NCI-H1417 treated with DMSO at 0.1 percent for 48 hours (cell line): ENCODE measurements at places on chromosomes 12 and 14.

GRCh38 chr12:57273516-57273915 lies 22.5 kb upstream of the STAC3 start:
- no peak for DNase-seq

GRCh38 chr14:65128096-65128495 lies 25.8 kb upstream of the MAX start:
- no peak for DNase-seq

DNA sequence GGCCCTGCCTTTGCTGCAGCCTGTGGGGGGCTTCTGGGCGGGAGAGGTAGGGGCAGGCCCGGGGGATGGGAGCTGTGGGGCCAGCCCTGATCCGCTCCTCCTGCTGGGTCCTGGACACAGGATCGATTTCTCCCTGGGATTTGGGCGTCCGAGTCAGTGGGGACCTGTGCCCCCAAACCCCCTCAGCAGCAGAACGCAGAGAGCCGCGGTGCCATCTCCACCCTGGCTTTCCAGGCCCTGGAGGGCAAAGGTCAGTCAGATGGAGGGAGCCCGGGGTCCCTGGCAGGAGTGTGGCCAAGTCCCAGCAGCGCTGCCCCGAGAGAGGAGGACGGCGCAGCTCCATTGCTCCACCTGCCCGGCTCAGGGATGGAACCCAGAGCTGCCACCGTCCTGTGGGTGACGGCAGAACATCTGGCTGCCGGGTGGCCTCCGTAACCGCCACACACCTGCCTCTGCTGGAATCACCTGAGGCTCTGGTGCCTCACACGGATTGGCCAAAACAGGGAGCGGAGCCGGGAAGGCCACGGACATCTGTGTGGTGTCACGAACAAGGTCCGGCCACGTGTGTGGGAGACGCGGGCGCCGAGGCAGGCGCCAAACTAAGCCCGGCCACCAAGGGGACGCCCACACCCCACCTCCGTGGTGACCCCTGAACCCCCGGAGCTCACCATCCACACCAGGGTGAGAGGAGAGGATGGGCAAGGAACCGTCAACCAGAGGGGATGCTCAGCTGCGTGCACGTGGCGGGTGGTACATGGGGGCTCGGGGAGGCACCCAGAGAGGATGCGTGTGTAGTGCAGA lies 80.3 kb upstream of the FBRSL1 start:
- DNase-seq: no peak

GRCh38 chr12:53413485-53414204 lies 10.0 kb upstream of the AMHR2 start:
- no peak for DNase-seq

DNA sequence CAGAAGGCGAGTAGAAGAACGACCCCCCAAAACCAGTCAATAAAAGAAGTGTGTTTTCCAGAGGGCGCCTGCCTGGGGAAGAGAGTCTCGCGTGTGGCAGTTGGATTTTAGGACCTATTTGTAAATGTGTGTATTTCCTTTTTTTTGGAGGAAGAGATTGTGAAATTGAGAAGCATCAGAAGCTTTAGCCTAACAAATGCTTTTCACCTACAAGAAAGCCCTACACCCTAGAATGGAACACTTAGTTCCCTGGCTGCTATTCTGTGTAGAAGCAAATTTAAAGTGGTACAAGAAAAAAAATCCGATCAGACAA lies 1.3 kb downstream of the RCOR1 start:
- no peak for DNase-seq

GRCh38 chr14:95832012-95832411 lies 44.6 kb upstream of the TUNAR start:
- DNase-seq: no peak

DNA sequence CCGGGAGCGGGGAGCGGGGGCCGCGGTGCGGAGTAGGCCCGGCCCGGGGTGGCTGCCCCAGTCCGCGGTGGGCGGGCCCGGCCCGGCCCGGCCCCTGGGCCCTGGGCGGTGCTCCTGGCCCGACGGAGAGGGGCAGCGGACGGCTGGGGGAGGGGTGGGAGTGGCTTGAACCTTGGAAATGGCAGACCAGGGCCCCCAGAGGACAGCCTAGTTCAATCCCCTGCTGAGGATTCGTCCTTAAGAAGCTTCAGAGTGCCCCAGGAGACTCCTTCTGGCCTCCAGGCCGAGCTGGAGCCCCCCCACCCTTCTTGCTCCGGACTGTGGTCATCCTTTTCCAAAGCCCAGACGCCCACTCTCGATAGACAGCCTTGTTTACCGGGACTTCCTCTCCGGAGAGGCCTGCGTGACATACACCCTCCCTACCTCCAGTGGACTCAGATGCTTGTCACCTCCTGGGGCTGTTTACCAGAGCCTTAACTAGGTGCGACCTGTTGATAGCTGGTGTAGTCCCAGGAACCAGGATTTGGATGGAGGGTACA lies 458 bp downstream of the KHNYN start:
- DNase-seq: no peak

- DNase-seq: no peak
Measured at GRCh38 chr12:6553051-6553868, 2.6 kb downstream of the IFFO1 start.

DNA sequence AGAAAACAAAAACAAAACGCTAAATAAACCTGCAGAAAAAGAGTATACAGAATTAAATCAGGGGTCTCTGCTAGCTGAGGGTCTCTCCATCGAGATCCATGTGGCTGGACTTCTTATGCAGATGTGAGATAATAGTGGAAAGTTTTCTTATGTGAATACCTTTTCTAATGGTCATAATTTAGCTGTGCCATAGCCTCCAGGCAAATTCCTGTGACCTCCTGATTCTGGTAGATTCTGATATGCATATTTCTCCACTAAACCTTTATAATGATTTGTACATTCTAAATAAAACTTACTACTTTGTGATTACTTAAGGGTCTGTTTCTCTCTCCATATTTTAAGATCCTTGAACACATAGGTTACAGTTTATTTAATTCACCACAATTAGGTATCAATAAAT lies 1002.6 kb downstream of the GALC start:
- DNase-seq: no peak

DNA sequence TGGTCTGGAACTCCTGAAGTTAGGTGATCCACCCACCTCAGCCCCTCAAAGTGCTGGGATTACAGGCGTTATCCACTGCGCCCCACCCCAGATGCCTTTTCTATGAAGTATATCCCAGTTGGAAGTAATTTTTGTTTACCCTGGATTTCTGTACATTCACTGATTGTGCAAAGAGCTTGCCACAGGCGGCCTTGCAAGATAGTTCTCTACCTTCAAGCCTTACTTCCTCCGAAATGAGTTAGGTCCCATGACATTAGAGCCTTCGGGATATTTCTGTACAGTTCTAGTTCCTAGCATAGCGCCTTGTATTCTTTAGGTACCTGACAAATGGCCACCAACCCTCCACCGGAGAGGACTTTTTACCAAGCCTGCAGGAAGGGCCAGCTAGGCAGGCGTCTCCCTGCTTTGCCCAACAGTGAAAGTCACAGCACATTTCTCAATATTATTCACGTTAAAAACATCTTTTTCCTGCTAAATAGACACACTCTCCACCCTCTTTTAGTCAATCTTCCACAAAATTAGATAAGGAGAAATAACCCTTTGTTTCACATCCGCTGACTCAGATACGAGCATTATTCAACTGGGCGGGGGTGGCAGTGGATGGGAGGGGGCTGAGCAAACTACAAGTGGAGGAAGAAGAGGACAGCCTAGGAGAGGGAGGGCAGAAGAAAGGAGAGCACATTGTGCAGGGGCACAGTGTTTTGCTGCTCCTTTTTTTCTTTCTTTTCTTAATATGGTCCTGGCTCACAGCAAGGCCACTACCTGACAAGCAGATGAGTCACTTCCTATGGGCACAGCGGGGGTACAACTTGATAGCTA lies 40.0 kb upstream of the CAPRIN2 start:
- DNase-seq: no peak

- no peak for DNase-seq
Measured at GRCh38 chr14:88802596-88802995, 9.8 kb upstream of the EML5 start.

DNA sequence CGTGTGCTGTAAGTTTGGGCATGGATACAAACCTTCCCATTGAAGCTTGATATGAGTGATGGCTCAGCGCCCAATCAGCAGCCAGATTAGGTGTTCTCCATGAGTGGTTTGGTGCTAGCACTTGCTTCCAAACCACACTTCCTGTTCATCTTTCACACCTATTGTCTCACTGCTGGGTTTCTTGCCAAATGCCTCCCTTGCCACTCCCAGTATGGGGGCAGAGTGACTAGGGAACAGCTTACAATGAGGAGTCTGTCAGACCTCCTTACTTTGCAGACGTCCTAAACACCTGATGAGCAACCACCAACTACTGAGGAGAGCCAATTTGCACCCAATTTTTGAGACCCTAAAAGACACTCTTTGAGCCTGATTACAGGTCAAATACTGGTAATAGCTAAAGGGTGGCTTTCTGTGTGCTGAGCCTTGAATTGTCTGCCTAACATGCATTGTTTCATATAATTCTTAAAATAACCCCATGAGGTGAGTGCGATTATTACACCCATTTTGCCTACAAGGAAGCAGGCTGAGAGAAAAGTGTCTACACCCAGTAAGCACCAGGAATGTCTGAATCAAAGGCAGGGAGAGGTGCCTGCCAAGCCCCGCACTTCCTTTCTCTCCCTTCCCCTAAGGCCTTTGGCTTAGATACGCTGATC lies 48.4 kb upstream of the FOS start:
- DNase-seq: no peak

- DNase-seq: no peak
Measured at GRCh38 chr14:91793704-91794103, 61.8 kb upstream of the CATSPERB start.

DNA sequence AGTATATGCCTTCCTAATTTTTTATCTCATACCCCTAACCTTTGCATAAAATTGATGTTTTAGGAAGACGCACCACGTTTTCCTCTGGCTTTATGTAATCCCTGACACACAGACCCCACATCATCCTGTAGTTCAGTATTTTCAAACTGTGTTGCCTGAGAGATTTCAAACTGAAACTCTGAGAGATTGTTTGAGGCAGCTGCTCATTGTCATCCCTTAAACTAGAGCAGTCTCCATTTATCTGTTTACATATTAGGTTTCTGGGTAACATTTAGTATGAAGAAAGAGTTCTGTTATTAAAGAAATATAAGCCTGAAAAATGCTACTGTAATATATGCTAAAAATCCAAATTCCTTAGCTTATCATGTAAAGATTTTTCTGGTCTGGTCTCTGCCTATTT lies 24.3 kb downstream of the MNAT1 start:
- no peak for DNase-seq

GRCh38 chr14:54374117-54374884 lies 22.5 kb upstream of the CDKN3 start:
- no peak for DNase-seq
